ENCODE measurements at places on chromosomes 3 and 15.
A peak's percentile ranks its signal among the peaks of the same experiment; 100 is the strongest.

GRCh38 chr15:99704444-99704838 lies 28.8 kb downstream of the LYSMD4 start:
- peak; percentile 81 for DNase-seq

DNA sequence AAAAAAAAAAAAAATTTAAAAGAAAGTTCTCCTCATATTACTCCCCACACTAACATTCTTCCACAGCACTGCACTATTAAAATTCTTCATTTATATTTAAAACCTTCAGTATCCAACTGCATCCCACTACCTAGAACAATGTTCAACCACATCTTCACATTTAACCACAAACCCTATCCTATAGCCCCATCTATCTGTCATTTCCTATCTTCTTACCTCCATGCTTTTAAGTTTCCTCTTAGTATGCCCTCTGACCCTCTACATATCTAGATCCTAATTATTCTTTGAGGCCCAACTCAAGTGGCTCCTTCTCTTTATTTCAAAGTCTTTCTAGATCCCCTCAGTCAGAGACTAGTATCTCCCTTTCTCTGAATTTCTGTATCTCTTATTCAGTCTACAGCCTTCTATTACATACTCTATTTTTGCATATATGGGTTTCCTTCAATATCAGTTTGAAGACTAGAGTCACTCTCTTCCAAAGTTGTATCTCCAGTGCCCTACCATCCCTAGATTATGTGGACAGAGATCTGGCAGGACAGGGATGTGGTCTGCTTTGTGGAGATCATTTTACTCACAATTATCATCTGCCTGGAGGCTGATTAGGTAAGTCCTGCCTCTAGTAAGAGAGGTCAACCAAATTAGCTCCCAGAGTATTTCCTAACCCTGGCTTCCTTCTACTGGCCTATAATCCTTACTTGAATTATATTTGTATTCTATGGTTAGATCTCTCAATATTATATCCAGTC lies 1.4 kb downstream of the CIAO2A start:
- no peak for DNase-seq

GRCh38 chr3:32595323-32595722 lies 24.7 kb upstream of the DYNC1LI1 start:
- no peak for DNase-seq

DNA sequence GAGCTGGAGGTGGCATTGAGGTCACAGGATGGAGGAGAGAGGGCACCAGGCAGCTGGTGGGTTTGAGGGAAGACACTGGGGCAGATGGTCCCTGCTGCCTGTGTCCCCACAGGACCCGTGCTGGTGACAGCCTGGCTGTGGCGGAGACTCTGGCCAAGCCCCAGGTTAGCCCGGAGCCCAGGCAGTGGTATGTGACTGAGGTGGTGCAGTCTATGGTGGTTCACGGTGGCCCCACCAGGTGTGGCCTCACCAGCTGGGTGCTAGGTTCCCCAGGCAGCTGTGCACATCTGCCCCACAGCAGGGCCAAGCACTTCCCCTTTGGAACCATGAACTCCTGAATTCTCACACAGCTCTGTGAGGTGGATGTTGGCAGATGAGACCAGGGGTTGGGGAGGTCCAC lies 15.4 kb downstream of the PLXNA1 start:
- no peak for DNase-seq

DNA sequence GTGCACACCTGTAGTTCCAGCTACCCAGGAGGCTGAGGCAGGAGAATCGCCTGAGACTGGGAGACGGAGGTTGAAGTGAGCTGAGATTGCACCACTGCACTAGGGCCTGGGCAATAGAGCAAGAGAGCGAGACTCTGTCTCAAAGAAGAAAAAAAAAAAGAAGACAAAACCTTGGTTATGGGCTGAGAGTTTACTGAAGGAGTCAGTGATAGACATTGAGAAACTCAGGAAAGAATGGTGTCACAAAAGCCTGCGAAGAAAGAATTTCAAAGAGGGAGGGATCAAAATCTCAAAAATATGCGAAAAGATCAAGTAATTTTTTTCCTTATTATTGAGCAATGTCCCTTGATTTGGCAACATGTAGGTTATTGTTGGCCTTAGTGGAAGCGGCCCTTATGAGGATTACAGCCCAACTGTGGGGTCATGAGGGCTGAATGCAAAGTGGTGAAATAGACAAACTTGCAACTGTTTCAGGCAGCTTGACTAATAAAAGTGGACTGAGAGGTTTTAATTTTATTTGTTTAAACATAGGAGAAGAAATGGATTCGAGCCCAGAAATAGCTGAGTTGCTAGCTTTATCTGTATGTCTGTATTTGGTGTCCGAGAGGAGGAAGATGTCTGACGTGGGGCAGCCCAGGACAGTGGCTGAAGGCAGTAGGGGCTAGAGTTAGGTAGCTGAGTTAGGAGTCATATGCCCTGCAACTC lies 18.8 kb upstream of the CELF6 start:
- no peak for DNase-seq

- no peak for DNase-seq
Observed at GRCh38 chr3:127451321-127451720, 139.2 kb downstream of the TPRA1 start.

DNA sequence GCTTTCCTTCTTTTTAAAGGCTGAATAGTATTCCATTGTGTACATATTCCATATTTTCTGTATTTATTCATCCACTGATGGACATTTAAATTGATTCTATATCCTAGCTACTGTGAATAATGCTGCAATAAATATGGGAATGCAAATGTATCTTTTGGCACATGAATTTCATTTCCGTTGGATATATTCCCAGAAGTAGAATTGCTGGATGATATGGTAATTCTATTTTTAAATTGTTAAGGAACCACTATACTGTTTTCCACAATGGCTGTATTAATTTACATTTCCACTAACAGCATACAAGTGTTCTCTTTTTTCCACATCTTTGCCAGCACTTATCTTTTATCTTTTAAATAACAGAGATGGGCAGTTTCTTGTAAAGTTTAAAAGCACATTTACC lies 302.7 kb downstream of the CTNNB1 start:
- DNase-seq = no peak

DNA sequence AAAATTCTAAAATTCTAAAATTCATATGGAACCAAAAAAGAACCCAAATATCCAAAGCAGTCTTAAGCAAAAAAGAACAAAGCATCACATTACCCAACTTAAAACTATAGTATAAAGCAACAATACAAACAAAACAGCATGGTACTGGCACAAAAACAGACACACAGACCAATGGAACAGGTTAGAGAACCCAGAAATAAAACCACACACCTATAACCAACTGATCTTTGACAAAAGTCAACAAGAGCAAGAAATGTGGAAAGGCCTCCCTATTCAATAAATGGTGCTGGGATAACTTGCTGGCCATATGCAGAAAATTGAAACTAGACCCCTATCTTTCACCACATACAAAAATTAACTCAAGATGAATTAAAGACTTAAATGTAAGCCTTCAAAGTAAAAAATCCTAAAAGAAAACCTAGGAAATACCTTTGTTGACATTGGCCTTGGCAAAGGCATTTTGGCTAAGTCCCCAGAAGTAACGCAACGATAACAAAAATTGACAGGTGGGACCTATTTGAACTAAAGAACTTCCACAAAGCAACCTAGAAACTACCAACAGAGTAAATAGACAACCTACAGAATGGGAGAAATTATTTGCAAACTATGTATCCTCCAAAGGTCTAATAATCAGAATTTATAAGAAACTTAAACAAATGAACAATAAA lies 56.9 kb downstream of the TTBK2 start:
- DNase-seq = no peak

DNA sequence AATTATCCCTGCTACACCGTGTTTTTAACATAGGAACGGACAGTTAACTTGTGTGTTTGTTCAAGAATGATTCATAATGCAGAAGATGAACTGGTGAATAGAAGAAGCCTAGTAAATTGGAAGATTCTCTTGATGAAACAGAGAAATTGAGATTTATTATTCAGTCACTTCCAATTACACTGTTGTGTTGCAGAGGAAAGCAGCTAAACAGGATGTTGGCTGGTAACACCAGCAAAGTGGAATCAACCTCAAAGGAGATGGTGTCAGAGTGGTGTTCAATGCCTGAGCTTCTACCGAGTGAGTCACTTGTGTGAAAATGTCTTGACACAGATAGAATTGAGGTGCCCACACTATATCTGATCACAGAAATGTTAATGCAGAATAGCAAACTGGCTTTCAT lies 399.6 kb downstream of the LPP start:
- no peak for DNase-seq

- no peak for DNase-seq
Observed at GRCh38 chr15:74958320-74958907, 1.8 kb upstream of the RPP25 start.

DNA sequence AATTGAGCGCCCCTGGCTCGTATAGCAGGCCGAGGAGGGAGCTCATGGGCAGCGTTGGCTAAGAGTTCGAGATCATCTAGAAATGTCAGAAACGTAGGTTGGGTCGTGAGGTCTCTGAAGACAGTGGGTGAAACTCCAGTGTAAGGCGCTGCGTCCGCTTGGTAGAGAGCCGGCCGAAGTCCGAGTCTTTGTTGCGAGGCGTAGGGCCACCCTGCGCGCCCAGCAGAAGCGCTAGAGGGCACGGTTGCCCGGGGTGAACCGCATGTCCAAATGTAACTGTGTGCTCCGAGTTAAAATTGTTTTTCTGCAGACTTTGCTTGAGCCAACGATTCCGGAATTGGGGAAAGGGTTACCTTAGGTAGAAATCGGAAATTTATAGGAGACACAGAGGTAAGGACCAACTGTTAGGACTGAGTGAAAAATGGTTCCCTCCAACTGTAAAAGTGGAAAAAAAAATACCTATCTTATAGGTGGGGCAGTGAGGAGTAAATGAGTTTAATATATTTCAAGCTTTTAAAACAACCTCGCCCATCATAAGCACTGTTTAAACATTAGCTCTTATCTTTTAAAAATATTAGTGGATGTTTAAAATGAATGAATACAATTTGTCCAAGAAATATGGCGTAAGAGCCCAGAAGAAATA lies 993 bp upstream of the SIAH2 start:
- no peak for DNase-seq

DNA sequence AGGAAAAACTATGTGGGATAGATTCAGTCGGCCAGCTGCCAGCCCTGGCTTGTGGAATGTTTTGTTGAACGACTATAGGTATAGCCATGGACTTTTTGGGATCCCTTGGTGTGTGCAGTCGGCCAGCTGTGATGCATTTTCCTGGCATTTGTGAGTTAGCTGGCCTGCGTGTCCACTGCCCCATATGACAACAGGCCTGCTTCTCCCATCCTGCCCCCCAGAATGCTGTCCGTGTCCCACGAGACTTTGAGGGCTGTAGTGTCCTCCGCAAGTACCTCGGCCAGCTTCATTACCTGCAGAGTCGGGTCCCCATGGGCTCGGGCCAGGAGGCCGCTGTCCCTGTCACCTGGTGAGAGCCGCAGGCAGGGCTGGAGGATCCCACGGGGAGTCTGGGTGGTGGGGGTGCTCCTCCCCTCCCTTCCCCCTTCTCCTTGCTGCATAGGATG lies 23.6 kb downstream of the PTPN23 start:
- DNase-seq = no peak

DNA sequence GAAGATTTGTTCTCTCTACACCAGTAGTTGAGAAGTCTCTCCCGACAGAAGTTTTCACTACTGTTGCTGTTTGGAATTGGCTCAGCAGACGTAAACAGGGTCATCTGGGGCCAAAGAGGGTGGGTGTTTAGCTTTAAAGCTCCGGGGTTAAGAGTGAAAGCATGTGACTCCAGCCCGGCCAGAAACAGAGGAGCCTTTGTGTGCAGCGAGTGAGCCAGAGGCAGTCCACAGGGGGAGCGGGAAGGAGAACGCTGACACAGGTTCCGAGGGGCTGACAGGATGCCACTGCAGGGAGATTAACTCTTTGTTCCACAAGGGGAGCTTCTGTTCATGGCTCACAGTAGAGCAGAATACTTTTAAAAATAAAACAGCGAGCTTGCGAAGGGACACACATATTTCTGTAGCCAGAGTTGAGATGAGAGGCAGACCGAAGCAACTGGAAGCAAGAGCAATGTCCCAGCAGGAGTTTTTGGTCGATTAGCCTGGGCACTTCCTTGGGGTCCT lies 26.9 kb downstream of the BMF start:
- no peak for DNase-seq

DNA sequence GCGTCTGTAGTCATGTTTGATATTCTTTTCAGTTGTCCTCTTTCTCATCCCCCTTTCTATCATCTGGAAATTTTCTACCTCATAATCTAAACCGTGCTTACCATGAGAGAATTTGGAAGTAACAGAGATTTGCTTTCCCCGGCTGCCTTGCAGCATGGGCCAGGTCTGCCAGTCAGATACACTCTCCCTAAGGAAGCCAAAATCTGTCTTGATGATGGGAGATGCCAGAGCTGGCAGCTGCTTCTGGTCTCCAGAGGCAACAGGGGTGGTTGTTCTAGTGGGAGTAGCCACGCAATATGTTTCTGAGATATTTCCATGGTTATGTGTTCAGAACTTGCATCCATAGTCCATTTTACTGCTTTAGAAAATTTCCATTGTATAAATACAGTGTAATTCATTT lies 218.9 kb upstream of the RORA start:
- DNase-seq = no peak

DNA sequence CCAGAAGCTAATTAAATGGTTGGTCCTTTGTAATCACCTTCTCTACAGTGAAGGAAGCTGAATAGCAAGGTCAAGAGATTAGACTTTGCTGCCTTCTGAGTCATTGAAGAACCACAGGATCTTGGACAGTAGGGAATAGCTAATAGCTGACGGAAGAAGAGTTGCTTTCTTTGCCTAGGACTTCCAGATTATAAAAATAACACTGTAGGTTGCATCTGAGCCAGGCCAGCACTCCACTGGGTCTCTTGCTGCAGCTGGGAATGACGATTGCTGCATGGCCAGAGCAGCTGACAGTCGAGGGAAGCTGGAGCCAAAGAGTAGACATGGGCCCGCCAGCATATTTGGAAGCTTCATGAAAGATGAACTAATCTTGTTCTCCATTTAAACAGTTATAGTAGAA lies 81.5 kb upstream of the KCNMB2 start:
- DNase-seq = no peak

DNA sequence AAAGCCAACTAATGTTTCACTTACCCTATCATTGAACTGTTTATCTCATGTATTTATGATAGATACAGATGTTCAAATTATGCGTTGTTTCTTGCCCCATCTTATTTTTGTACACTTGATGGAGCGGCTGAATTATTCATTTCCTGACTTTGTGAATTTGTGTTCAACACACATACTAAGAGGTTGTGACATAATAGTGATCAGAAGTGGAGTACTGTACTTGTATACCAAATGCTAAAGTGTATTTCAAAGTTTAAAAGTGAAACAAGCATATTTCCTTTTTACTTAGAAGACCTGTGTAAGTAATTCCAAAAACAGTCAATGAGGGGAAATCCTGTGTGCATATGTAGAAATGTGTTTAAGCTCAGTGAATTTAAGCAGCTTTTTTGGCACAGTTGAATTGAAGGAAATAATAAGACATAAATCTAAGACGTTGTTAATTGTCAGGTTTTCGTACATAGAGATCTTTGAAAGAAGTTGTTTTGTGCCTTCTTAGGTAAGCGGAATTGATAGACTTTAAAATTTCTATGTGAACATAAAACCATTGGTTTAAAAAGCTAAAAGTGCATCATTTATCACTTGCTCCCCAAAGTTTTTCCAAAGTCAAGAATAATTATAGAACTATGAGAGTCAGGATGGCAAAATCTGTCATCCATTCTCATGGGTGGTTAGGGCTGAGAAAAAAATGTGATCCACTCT lies 1.9 kb downstream of the NFKBIZ start:
- no peak for DNase-seq

Data from HS-5 (cell line).